ENCODE measurements at places on chromosomes 5 and 9.

DNA sequence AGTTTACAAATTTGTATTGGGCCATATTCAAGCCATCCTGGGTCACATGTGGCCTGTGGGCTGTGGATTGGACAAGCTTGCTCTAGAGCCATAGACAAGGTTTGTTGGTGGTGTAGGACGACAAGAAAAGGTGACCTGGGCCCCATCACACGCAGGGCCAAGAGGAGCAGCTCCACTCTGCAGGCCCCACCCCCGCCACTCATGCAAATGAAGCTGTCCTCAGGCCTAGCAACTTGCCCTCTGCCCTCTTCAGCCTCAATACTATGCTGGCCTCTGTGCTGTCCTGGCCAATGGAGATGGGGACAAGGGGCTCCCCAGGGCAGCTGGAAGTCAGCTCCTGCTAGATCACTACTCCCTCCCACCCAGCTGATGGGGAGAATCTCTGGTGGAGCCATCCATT is 55.2 kb upstream of the TMEM252 start:
- no peak for DNase-seq

DNA sequence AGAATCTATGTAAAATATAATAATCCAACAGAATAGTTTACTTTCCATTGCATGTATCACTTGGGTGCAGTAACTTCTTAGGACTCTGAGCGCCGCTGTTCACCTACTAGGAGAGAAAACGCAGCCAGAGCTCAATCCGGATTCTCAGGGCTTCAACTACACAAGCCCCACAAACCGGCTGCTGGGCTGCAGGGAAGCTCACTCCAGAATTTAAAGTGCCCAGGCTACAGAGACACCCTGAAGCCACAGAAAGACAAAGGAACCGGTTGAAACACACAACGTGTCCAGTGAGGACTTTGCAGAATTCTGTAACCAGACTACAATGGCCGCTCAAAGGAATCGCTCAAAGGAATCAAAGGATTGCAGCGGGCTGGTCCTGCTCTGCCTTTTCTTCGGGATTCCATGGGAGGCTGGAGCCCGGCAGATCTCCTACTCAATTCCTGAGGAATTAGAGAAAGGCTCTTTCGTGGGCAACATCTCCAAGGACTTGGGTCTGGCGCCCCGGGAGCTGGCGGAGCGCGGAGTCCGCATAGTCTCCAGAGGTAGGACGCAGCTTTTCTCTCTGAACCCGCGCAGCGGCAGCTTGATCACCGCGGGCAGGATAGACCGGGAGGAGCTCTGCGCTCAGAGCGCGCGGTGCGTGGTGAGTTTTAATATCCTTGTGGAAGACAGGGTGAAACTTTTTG is at the start of gene PCDHGA10:
Gene PCDHGA10 (plus strand): TSS at position 134 of the 686 bp plus-strand sequence. CDS start 189 bp downstream, at position 323.
- DNase-seq: peak; percentile 73

GRCh38 chr9:86183229-86184137 is 76.0 kb downstream of the C9orf153 start:
- no peak for DNase-seq

- peak; percentile 32 for DNase-seq
Observed at GRCh38 chr5:68240202-68240601, 24.6 kb downstream of the PIK3R1 start.

DNA sequence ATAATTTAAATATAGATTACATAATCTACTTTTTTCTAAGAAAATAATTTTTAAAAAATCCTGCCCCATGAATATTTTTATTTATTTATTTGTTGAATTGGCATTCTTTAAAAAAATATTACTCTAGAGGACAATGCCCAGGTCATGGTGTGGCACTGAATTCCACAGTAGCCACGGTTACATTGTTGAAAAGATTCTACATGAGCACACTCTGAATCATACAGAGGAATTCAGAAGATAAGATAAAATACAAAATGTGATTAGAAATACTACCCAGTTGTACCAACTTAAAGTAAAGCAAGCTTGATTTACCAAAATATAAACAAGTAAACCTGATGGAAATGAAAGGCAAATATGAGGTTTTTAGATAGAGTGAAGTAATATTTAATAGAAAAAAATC is 183.7 kb downstream of the HCN1 start:
- no peak for DNase-seq

- peak; percentile 72 for DNase-seq
Observed at GRCh38 chr9:84271531-84271900, 69.0 kb downstream of the SLC28A3 start.

DNA sequence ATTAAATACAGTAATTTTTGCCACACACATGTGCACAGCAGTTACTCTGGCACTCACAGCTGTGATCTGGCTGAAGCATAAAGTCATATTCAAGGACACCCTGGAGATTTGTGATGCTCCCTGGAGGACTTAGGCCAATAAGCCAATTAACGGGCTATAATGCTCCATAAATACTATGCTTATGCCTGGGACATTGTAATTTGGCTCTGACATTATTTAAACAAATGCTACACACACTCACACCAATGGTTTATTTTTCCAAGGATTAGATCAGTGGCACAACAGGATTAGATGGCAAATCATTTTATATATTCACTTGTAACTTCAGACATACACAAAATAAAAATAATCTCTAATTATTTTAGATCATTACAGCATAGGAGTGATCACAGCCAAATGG is 111.2 kb downstream of the LMNB1 start:
- no peak for DNase-seq

DNA sequence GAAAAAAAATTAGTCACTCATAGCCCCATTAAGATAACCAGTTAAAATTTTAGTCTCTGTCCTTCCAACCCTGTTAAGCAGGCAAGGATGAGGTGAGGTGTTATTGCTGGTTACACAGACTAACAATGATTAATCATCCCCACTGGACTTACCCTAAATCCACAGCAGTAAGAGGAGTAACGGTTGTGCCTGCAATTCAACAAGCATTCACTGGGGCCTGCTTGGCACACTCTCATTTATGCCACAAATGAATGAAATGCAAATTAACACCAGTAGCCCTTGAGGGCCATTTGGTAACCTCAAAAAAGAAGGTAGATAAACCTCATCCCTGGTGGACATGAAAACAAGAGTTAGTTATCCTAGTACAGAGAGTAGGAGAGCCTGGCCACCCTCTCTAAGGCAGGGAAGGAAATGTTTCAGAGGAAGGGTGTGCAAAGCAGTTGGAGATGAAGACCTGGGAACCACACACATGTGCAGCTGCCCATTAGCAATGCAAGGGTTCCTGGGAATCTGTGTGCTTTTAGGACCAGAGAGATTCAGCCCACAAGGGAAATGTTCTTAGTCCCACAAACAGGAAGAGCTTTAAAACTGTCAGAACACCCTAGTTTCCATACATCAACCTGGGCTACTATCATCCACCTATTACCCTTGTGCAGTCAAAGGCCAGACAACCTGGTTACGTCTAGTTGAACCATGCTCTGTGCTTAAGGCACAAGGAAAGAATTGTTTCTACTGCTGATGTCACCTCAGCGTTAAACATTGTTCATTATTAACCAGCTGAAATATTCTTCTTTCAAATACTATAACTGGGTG is 7.7 kb downstream of the LHFPL2 start:
- no peak for DNase-seq

DNA sequence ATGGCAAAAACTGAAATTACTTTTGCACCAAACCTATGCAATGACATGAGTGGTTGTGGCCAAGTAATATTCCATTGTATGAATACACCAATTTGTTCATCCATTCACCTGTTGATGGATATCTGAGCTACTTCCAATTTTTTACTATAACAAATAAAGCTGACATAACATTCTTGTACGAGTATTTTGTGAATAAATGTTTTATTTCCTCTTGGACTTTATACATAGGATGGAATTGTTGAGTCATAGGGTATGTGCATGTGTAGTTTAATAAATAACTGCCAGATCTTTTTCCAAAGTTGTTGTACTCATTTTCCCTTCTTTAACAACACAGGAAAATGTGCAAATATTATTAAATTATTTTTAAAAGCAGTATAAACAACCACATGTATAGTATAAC is 146.1 kb upstream of the ZNF462 start:
- DNase-seq: no peak

Measured in GM10248 (cell line).